Activated CD4-positive, alpha-beta memory T cell treated with anti-CD3 and anti-CD28 coated beads, Interleukin-2, amount 10 ng/mL, durations not matched to agents 7 days and 5 days (primary cell): ENCODE measurements at places on chromosomes 1 and 21. TPM values are rescaled to one million over a fixed set of nuclear protein-coding genes. Genes with fewer than 3 reads are reported as not detected.

The UMODL1 gene
- 0.10 TPM for total RNA-seq

The LPGAT1 gene
- total RNA-seq, result 52.6 TPM

The TSHB gene
- total RNA-seq, result not detected

The CFH gene
- total RNA-seq, result 23.6 TPM

The PALMD gene
- not detected for total RNA-seq

The KHDC4 gene
- 63.8 TPM for total RNA-seq

The SERTAD4 gene
- total RNA-seq, result not detected

The RAB7B gene
- total RNA-seq, result not detected

The CELA3B gene
- total RNA-seq, result not detected

- no peak overlapping the region for H3K4me3 ChIP-seq
- no peaks in the 10 kb centered on the region for H3K4me1 ChIP-seq
- no peaks in the 10 kb centered on the region for H3K36me3 ChIP-seq
- peaks cover 6% of the 10 kb centered on the region for H3K27me3 ChIP-seq
- DNase-seq, result no peak
- H3K27ac ChIP-seq, result no peak overlapping the region
These were observed 29.2 kb downstream of the CASZ1 start for GRCh38 chr1:10767282-10767681.

DNA sequence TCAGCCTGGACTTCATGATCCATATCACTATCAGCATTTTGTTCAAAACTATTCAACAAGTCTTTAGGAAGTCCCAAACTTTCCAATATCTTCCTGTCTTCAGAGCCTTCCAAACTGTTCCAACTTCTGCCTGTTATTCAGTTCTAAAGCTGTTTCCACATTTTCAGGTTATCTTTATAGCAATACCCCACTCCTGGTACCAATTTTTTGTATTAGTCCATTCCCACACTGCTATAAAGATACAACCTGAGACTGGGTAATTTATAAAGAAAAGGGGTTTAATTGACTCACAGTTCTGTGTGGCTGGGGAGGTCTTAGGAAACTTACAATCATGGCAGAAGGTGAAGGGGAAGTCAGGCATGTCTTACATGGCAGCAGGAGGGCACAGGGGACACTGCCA lies 18.3 kb upstream of the DNAH14 start:
- H3K27ac ChIP-seq, result no peak overlapping the region
- no peaks in the 10 kb centered on the region for H3K4me1 ChIP-seq
- DNase-seq, result no peak
- no peak overlapping the region for H3K4me3 ChIP-seq

- peaks cover 3% of the 10 kb centered on the region for H3K4me1 ChIP-seq
- H3K27ac ChIP-seq, result no peak overlapping the region
- no peak overlapping the region for H3K4me3 ChIP-seq
- H3K27me3 ChIP-seq, result peaks cover 48% of the 10 kb centered on the region
These were observed 37.1 kb upstream of the CTTNBP2NL start for GRCh38 chr1:112358798-112359408.

GRCh38 chr1:148318123-148318903 lies 164.8 kb downstream of the PPIAL4G start:
- no peaks in the 10 kb centered on the region for H3K36me3 ChIP-seq
- H3K4me1 ChIP-seq, result peaks cover 36% of the 10 kb centered on the region
- peak overlapping the region; percentile 58 for H3K27ac ChIP-seq
- peaks cover 60% of the 10 kb centered on the region for H3K27me3 ChIP-seq

GRCh38 chr1:183323849-183324683 lies 94.1 kb downstream of the NMNAT2 start:
- H3K27ac ChIP-seq, result no peak overlapping the region
- no peaks in the 10 kb centered on the region for H3K36me3 ChIP-seq
- H3K27me3 ChIP-seq, result peaks cover 20% of the 10 kb centered on the region
- no peak for DNase-seq

- H3K4me3 ChIP-seq, result no peak overlapping the region
- no peak for DNase-seq
- no peaks in the 10 kb centered on the region for H3K36me3 ChIP-seq
- peaks cover 14% of the 10 kb centered on the region for H3K27me3 ChIP-seq
These were observed 139.3 kb upstream of the NFIA start for GRCh38 chr1:60942896-60943638.

- H3K4me1 ChIP-seq, result peaks cover 9% of the 10 kb centered on the region
- peak; percentile 54 for DNase-seq
- H3K4me3 ChIP-seq, result no peak overlapping the region
- no peaks in the 10 kb centered on the region for H3K27me3 ChIP-seq
- no peaks in the 10 kb centered on the region for H3K36me3 ChIP-seq
These were observed 90.5 kb downstream of the LIPI start for GRCh38 chr21:14120091-14120734.

GRCh38 chr1:102071451-102071850 lies 74.7 kb upstream of the OLFM3 start:
- DNase-seq, result no peak
- no peaks in the 10 kb centered on the region for H3K27me3 ChIP-seq
- no peak overlapping the region for H3K27ac ChIP-seq
- H3K36me3 ChIP-seq, result no peaks in the 10 kb centered on the region

DNA sequence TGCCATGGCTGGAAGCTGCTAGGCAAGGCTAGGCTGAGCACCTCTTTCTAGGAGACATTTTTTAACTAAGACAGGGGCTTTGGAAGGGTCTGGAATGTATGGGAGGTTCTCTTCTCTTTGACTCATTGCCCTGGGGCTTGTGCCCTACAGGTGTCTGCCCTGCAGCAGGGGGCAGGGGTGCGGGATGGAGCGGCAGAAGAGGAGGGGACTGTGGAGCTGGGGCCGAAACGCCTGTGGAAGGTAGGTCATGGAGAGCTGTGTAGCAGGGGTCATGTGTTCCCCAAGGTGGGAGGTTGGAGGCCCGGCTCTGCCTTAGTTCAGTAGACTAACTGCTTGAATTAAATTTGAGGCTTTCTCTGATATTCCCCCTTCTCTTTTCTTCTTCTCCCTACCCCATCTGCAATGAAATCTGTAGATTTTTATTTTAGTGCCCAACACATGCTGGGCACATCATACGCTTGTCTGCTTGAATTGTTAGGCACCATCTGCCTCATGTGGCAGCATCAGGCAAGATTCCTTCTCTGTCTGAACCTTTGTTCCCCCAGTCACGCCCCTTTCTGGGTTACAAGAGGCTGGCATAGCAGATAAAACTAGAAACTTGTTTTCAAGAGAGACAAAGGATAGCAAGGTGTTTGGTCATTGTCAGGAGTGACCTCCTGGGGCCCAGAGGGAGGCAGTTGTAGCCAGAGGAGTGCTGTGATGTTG lies 18.4 kb downstream of the PPFIA4 start:
- H3K27me3 ChIP-seq, result no peaks in the 10 kb centered on the region
- H3K27ac ChIP-seq, result no peak overlapping the region

- H3K27ac ChIP-seq, result peak overlapping the region; percentile 85
- H3K27me3 ChIP-seq, result no peaks in the 10 kb centered on the region
- peaks cover 5% of the 10 kb centered on the region for H3K36me3 ChIP-seq
- DNase-seq, result no peak
These were observed 362 bp downstream of the ZBTB48 start for GRCh38 chr1:6580119-6580592.

GRCh38 chr1:154856544-154856943 lies 13.5 kb downstream of the KCNN3 start:
- no peak for DNase-seq
- peaks cover 16% of the 10 kb centered on the region for H3K27me3 ChIP-seq
- H3K4me3 ChIP-seq, result no peak overlapping the region
- H3K4me1 ChIP-seq, result peaks cover 11% of the 10 kb centered on the region

GRCh38 chr1:198534548-198535418 lies 5.7 kb downstream of the ATP6V1G3 start:
- H3K4me1 ChIP-seq, result peaks cover 34% of the 10 kb centered on the region
- no peaks in the 10 kb centered on the region for H3K27me3 ChIP-seq
- peaks cover 14% of the 10 kb centered on the region for H3K36me3 ChIP-seq

GRCh38 chr1:50742523-50742922 lies 217.5 kb downstream of the FAF1 start:
- H3K27me3 ChIP-seq, result no peaks in the 10 kb centered on the region
- peaks cover 18% of the 10 kb centered on the region for H3K36me3 ChIP-seq
- no peak overlapping the region for H3K27ac ChIP-seq
- DNase-seq, result no peak
- no peaks in the 10 kb centered on the region for H3K4me1 ChIP-seq
- H3K4me3 ChIP-seq, result no peak overlapping the region

- no peaks in the 10 kb centered on the region for H3K36me3 ChIP-seq
- H3K27ac ChIP-seq, result no peak overlapping the region
- no peak overlapping the region for H3K4me3 ChIP-seq
These were observed 27.7 kb downstream of the TNR start for GRCh38 chr1:175715742-175716141.

DNA sequence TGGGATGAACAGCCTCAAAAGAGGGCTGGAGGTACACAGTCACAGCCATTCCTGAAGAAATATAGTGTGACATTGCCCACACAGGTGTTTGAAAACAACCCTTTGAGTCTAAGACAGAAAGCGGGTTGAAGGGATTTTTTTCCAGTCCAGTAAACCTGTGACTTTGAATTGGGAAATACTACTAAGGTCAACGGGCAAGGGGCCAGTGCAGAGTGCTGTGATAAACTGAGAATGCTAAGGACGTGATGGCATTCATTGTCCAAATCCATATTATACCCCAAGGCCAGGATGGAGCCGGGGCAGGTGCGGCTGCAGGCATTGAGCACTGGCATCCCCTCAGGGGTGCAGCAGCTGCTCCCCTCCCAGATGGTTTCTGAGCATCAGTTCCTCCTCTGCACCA lies 36.6 kb downstream of the KIAA0040 start:
- H3K27ac ChIP-seq, result no peak overlapping the region
- H3K4me3 ChIP-seq, result no peak overlapping the region
- H3K4me1 ChIP-seq, result peaks cover 14% of the 10 kb centered on the region
- H3K27me3 ChIP-seq, result peaks cover 32% of the 10 kb centered on the region

DNA sequence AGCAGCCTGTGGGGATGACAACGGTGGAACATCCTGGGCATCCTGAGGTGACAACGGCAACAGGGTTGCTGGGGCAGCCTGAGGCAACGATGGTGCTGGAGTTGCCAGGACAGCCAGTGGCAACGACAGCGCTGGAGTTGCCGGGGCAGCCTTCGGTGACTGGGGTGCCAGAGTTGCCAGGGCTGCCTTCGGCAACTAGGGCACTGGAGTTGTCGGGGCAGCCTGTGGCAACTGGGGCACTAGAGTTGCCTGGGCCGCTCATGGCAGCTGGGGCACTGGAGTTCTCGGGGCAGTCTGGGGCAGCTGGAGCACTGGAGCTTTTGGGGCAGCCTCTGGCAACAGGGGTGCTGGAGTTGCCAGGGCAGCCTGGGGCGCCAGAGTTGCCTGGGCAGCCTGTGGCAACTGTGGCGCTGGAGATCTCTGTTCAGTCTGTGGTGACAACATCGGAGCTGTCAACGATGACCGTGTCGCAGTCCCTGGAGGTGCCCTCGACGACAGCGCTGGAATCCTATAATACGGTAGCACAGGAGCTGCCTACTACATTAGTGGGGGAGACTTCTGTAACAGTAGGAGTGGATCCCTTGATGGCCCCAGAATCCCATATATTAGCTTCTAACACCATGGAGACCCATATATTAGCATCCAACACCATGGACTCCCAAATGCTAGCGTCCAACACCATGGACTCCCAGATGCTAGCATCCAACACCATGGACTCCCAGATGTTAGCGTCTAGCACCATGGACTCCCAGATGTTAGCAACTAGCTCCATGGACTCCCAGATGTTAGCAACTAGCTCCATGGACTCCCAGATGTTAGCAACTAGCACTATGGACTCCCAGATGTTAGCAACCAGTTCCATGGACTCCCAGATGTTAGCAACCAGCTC lies 8.2 kb downstream of the SON start:
- no peak for DNase-seq
- H3K4me3 ChIP-seq, result no peak overlapping the region
- peaks cover 85% of the 10 kb centered on the region for H3K36me3 ChIP-seq

GRCh38 chr21:35026617-35027562 lies 22.2 kb downstream of the RUNX1 start:
- H3K4me1 ChIP-seq, result peaks cover 82% of the 10 kb centered on the region
- peak; percentile 91 for DNase-seq
- peak overlapping the region; percentile 69 for H3K4me3 ChIP-seq
- H3K36me3 ChIP-seq, result peaks cover 46% of the 10 kb centered on the region

DNA sequence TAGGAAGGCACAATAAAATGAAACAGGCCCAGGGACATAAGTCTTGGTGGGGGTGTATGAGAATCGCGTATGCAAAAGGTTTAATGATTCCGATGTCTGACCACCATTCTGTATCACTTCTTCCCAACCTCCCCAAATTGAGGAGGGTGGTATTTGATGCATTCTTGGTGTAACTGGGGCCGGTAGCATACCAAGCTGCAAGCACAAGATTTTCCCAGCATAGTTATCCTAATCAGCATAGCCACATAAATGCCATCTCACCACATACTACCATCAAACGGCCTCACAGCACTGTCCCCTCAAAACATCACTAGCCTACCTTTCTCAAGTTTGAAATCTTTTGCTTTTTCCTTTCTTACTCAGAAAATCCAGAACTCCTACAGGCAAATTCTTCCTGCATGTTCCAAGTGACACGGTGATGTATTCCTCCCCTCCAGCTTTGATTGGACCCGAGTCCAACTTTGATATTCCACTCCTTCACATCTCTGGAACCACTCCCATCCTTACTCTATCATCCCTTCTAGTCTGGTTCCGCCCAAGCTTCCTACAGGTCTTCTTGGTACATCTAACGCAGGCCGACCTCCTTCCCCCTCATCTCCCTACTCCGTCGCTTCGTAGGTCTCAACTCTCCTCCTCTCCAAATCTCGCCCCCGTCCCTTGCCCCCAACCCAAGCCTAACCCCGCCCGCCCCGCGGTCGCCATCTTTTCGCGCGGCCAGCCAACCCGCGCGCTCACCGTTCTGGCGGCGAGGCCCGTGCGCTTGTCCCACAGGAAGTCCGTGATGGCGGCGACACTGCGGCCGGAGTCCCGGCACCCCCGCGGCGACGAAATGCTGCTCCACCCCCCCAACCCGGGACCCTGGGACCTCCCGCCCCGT lies 600 bp downstream of the CLK2 start:
- H3K4me1 ChIP-seq, result peaks cover 44% of the 10 kb centered on the region
- peaks cover 46% of the 10 kb centered on the region for H3K36me3 ChIP-seq
- peak overlapping the region; percentile 90 for H3K27ac ChIP-seq
- peak overlapping the region; percentile 98 for H3K4me3 ChIP-seq
- no peaks in the 10 kb centered on the region for H3K27me3 ChIP-seq

DNA sequence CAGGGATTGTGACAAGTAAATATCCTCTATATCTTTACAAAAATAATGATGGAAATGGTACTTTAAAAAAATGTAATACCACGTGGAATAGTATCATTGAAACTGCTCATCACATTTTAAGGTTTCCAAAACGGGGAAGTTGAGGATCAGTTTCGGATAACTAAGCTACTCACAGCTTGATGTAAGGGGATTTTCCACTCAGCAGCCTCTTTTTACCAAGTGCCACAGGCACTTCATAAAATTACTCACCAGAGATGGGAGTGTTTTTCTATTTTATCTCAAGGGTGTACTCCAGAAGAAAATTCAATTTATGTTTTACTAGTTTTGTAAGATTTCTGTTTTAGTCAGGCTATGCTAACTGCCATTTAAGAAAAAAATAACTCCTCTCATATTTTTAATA lies 91.7 kb downstream of the TPR start:
- H3K36me3 ChIP-seq, result no peaks in the 10 kb centered on the region
- no peak overlapping the region for H3K4me3 ChIP-seq
- no peak for DNase-seq
- peaks cover 9% of the 10 kb centered on the region for H3K4me1 ChIP-seq
- peaks cover 10% of the 10 kb centered on the region for H3K27me3 ChIP-seq
